ENCODE measurements at places on chromosomes 7 and 10.

DNA sequence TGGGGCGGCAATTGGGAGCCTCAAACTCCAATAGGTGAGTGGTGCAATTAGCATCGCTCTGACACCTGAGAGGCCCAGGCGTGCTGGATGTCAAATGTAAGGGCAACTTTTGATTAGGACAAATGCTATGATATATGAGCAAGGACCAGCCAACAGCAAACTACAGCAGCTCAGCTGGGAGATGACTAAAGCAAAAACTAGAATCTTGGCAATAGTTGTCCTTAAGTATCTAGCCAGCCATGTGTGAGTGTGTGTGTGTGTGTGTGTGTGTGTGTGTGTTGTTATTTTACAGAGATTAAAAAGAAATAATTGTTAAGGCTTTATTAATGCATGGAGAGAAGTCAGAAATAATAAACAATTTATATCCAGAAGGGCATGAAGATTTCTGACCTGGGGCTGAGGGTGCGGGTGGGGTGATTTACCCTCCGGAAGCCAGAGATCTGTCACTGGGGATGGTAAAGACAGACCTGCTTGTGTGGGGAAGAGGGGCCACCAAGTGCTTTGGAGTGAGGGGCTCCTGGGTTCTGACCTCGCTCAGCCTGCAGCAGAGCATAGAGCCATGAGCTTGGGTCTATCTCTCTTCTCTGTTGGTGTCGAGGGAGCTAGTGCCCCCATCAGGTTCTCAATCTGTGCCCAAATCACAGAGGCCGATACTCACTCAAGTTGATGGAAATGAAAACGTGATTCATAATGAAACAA, 77.3 kb downstream of the EMX2 start:
- DNase-seq, result no peak

- DNase-seq, result no peak
Observed at GRCh38 chr10:60175441-60175971, 214.2 kb downstream of the ANK3 start.

GRCh38 chr7:158300427-158300826, 287.2 kb downstream of the PTPRN2 start:
- no peak for DNase-seq

- DNase-seq, result no peak
Observed at GRCh38 chr7:22549667-22550513, 49.9 kb upstream of the STEAP1B start.

GRCh38 chr10:13219685-13220670, 14.2 kb downstream of the UCMA start:
- DNase-seq, result peak; percentile 44

GRCh38 chr7:112405286-112405685, 45.0 kb upstream of the IFRD1 start:
- no peak for DNase-seq

- DNase-seq, result no peak
Observed at GRCh38 chr10:116112232-116113231, 160.5 kb downstream of the GFRA1 start.

DNA sequence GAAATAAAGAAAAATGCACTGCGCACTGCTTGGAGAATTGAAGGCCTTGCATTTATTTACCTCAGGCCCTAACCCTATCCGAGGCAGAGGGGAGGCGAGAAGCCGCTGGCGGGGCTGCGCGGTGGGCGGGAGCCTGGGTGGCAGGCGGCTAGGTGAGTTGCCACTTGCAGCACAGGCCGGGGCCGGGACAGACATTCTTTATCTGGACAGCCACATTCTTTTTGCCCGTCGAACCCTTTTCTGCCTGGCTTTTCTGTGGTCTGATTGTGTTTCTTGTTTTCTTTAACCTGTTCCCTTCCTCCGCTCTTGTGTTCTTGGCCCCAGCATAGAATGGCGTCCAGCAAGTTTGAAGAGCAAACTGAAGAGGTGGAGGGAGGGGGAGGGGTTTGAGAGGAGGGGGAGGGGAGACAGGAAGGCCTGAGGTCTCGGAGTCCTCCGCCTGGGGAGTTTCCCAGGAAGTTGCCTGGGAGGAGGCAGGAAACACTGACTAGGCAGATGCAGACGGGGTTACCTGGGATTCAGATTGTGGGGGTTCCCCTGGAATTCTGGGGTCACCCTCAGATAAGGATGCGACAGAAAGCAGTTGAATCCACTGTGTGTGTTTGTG, 5.1 kb downstream of the SHH start:
- DNase-seq, result no peak

- DNase-seq, result no peak
Observed at GRCh38 chr7:47796347-47796746, 151.9 kb downstream of the PKD1L1 start.

- no peak for DNase-seq
Observed at GRCh38 chr7:70694434-70694970, 437.4 kb upstream of the GALNT17 start.

GRCh38 chr7:92827464-92828120, 8.8 kb downstream of the CDK6 start:
- no peak for DNase-seq

DNA sequence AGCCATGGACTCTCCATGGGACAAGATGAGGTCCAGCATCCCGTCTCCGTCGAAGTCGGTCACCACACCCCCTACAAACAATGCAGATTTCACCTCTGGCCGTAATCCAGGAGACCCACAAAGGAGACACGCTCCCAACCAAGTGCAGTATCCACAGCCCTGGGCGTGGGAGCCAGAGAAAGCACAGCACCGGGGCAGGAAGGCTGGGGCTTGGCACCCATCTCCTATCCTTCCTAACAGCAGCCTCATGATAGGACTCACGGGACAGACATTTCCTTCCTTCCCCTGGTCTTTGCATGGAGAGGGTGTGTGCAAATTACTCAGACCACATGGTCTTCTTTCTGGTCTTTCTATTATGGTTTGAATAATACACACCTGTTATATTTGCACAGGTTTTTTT, 46.3 kb downstream of the GOLGA7B start:
- no peak for DNase-seq

DNA sequence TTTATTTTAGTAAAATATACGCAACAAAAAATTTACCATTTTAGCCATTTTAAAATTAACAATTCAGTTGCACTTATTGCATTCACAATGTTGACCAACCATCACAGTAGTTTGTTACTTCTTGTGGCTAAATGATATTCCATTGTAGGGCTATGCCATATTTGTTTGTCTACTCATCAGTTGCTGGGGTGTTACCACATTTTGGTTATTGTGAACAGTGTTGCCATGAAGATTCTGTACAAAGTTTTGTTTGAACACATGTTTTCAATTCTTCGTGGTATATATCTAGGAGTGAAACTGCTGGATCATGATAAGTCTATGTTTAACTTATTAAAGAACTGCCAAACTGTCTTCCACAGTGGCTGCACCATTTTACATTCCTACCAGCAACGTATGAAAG, 46.3 kb upstream of the ZNF365 start:
- DNase-seq, result no peak

- peak; percentile 73 for DNase-seq
Observed at GRCh38 chr7:1555046-1555812, 776 bp downstream of the TMEM184A start.

Data from NT2/D1 (cell line).